Activated T-cell treated with anti-CD3 and anti-CD28 coated beads for 48 hours (primary cell): ENCODE measurements at places on chromosomes 3 and 15.

GRCh38 chr3:93904568-93904967, 69.1 kb downstream of the PROS1 start:
- DNase-seq, result no peak

DNA sequence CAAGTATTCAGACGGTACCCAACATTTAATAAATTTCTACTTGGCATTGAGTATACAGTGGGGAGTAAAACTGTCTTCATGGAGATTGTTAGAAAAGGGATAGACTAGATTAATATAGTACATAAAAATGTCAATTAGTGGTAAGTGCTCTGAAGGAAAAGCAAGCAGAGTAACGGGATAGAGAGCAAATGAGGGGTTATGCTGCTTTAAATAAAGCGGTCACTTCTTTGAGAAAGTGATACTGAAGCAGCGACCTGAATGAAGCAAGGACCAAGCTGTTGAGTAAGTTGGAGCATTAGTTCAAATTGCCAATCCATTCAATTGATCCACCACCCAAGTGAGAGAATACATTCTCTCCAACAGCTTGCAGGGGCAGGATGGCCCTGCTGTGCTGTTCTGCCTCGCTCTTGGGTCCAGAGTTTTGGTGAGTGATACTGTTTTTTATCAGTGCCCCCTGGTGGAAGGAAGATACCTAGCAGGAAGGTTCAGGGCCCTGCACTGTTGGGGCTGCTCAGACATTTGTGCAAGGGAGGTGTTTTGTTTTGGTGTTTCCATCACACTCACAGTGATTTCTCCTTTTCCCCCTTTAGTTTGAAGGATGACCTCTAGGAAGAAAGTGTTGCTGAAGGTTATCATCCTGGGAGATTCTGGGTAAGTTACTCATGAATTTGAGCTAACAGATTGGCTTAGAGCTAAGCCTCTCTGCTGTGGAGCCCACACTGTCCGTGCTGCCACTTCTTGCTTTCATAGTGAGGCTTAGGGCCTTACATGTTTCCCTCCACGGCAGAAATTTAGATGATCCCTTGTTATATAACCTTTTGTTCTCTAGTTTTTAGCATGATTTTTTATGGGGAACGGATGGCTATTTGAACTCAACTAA, 69.0 kb downstream of the RAB7A start:
- DNase-seq, result peak; percentile 52

DNA sequence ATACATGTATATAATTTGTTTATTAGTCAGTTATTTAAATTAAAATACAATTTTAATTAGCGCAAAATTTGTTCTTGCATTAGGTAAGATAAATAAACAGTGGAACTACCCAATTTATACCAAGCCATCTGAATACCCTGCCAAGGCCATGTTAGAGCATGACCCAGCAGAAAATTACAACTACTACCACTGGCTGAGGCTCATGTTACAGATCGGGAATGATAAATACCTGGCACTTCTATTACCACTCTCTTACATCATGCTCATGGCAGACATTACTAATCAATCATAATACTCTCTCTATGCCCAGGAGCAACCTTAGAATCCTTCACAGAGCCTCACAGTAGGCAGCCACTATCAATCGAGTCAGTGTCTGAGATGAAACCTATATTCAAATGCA, 21.2 kb upstream of the LMOD3 start:
- no peak for DNase-seq

- DNase-seq, result no peak
Measured at GRCh38 chr15:59536553-59536952, 75.0 kb upstream of the GCNT3 start.

GRCh38 chr3:194500198-194500597, 13.4 kb upstream of the ATP13A3 start:
- DNase-seq, result no peak

GRCh38 chr3:195441476-195441991, 1.3 kb downstream of the ACAP2 start:
- no peak for DNase-seq

GRCh38 chr15:67240235-67241131, 14.0 kb downstream of the AAGAB start:
- DNase-seq, result no peak

DNA sequence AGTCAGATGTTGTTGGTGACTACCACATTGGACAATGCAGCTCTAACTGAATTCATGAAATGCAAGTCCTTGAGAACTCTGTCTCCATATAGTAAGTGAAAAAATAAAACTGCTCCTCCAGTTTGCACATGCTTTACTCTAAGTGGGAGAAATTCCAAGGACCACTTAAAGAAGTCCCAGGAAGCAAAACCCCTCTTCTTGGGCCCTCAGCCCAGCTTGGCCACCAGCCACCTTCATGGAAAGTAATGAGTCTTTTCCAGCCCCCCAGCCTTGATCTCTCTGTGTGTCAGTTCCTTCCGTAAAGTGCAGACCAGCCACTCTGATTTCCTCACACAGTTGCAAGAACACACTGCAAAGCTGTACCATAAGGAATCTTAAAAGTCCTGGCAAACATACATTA, 34.5 kb downstream of the DAPK2 start:
- DNase-seq, result no peak

DNA sequence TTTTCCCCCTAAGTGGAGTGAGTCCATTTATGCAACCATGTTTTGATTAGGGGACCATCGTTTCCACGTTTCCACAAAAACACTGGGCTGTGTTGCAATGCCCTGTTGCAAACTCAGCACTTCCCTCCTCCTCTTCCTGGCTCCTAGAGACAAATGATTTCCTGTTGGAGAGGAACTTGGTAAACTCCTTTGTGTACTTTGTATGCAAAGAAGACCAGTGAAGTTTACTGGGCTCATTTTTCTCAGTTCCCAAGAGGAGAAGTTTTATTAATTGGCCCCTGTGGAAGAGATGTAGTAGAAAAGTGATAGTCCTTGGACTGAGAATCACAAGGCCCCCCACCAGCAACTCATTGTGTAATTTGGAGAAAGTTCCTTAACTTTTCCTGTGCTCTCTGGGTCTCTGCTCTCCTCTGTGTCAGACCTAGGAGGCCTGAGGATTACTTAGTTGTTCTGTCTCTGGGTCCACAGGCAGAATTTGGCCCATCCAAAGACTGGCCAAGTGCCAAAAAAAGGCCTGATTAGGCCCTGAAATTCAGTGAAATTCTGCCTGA, 95.0 kb downstream of the ATG7 start:
- DNase-seq, result no peak

- no peak for DNase-seq
Measured at GRCh38 chr3:14909250-14909649, 38.1 kb upstream of the NR2C2 start.

- DNase-seq, result no peak
Measured at GRCh38 chr3:10619989-10620832, 114.8 kb upstream of the ATP2B2 start.

DNA sequence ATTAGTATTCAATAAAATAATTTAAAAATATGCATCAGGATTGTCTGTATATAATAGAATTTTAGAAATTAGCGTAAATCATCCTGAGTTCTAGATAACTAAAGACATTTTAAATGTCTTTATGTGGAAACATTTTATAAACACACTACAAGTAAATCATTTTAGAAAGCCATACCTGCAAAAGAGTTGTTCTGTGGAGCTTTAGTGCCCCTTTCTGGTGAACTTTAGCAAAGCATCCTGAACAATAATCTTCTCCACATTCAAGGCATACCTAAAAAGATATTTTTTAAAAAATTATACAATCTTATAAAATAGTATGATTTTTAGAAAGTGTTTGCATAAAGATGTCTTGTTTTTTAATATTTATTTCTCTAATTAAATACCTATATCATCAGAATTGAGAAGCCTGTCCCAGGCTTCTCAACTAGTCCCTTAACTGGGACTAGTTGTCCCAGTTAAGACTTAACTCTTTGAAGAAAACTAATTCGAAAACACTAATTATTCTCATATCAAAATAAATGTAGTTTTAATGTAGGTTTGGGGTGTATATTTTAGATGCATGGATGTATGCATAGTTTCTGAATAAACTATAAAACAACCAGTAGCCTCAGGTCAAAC, 29.7 kb downstream of the ZBBX start:
- no peak for DNase-seq

DNA sequence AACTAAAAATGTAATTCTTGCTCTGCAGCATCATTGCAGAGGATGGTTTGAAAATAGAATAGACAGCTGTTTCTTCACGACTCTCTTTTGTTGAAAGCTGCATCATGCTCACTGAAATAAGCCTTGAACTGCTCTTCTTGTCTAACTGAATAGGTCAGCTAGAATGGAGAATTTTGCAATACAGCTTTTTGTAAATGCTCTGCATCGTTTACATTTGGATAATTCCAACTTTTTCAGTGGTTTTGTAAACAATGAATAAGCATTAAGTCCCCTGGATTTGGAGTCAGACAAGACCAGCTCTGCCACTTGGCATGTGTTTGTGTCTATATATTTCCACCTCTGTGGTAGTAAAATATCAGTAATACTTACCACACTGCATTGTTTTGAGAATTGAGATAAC, 95.2 kb downstream of the PLSCR2 start:
- DNase-seq, result no peak

- no peak for DNase-seq
Measured at GRCh38 chr3:133211449-133211848, 173.3 kb downstream of the TMEM108 start.

DNA sequence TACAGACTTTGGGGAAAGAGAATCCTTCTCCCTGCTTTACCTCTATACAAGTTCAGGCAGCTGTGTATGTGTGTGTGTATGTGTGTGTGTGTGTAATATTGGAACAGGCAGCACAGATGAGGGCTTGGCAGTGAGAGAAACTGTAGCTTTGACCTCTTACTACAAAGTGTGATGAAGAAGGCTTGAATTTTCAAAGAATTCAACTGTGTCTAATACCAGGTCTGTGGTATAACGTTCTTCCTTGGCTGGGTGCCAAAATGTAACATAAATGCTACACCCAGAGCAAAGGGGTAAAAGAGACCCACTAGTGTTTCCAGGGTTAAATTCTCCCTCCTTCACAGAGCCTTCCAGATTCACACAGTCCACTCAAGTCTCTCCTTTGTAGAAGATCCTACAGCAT, 51.1 kb downstream of the CHST2 start:
- DNase-seq, result no peak

DNA sequence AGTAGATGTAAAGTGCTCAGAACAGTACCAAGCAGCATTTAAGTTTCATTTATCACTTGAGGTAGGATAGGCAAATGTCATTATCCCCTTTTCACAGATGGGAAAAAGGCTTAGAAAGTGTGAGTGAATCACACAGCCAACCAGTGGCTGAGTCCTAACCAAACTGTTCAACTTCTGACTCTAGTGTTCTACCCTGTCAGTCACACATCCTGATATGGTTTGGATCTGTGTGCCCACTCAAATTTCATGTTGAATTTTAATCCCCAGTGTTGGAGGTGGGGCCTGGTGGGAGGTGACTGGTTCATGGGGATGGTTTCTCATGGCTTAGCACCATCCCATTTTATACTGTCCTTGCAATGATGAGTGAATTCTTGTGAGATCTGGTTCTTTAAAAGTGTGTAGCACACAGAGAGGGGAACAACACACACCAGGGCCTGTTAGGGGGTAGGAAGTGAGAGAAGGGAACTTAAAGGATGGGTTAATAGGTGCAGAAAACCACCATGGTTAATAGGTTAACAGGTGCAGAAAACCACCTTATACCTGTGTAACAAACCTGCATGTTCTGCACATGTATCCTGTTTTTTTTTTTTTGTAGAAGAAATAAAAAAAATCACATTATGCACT, 304.7 kb downstream of the SUCLG2 start:
- peak; percentile 27 for DNase-seq

DNA sequence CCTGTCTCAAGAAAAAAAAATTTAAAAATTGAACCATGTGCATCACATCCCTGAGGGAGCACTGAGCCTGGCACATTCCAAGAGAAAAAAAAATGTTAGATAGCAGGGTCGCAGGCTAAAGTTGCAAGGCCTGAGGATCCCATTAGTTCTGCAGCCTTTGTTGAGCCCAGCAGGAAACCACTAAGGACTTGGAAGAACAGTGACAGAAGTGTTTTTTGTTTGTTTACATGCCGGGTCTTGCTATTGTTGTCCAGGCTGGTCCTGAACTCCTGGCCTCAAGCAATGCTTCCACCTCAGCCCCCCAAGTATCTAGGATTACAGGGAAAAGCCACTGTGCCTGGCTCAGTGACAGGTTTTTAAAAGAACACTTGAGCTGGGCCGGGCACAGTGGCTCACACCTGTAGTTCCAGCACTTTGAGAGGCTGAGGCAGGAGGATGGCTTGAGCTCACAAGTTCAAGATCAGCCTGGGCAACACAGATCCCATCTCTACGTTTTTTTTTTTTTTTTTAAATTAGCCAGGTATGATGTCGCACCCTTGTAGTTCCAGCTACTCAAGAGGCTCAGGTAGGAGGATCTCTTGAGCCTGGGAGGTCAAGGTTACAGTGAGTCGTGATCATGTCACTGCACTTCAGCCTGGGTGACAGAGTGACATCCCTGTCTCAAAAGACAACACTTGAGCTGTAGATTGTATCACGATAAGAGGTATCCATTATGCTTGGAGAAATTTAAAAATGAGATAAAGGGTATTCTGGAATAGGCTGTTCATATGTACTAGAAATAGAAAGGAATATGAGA, 15.2 kb downstream of the CHAC1 start:
- DNase-seq, result no peak

DNA sequence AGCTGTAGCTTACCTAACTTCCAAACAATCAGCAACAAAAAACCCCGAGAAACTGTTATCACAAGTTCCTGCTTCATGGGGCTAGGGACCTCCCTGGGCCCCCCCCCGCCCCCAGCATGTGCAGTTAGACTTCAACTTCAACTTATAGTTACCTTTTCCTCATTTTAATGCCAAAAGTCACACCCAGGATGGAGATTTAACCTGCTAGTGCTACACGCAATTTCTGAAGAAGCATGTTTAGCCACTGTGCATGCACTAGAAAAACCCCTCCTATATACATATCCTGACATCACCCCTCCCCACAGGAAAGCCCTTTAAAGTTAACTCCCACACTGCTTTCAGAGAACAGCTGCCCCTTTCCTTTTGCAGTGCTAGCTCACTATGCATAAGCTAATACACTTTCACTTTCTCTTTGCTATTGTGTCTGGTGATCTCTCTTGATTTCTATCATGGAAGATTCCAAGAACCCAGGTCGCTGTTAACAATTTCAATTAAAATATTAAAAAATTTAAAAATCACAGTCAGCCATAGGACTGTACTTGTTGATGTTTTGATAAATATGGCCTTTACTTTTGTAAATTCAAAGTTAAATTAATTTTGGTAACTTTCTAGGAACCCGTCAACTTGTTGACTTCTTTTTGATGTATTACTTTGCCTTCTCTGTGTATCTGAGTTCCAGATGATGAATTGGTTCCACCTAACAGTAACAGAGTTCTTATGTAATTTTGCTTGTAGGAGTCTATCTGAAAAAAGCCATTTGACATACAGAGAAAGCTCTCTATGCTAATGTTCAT, 75.2 kb upstream of the ACAD9 start:
- no peak for DNase-seq

DNA sequence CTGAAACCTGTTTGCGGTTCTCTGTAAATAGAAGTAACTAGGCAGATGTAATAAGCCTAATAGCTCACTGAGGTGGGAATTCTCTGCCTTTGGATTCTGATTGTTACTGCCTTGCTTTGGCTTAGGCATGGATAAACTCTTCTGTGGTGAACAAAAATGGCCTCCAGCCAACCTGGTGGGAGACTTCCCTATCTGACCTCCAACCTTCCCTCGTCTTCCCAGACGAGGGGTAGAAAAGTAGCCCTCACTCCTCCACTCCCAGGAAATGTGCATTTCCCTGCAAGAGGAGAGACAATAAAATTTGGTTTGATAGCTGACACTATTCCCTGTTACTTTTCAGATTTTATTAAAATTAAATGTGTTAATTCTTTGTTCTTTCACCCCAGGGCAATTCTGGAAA, 606 bp upstream of the CD96 start:
- no peak for DNase-seq
